Brain (organoid and tissue), 16 donors: ENCODE measurements at places on chromosomes 7 and 10.
A peak's percentile ranks its signal among the peaks of the same experiment; 100 is the strongest.

DNA sequence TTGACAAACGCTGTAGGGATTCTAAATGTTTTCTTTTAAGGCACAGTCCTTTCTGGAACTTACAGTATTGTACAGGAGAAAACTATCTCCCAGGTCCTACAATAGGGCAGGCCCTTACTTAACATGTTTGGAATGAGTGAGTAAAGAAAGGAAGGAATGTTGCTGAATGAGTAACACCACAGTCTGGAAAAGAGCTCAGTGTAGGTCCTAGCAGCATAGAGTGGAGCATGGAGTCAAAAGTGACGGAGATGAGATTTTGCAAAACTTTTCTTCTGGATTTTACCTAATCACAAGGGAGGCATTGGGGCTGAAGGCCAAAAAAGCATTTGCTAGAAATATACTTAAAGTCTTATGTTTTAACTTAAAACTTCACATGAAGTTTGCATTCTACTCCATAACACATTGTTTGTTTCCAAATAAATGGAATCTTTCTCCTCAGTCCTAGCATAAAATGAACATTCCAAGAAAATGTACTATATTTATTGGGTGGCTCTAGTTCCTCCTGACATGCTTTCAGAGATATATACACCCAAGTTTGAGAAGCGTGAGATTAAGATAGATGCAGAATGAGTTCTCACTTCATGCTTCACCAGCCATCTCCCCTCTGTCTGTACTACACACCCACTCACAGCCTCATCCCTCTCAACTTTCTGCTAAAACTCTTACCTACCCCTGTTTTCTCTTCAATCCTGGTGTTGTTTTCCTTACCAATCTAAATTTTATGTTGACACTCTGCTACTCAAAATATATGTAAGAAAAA, 20.2 kb upstream of the ADD3 start:
- no peak for DNase-seq

GRCh38 chr10:93505075-93505474, 8.7 kb downstream of the CEP55 start:
- no peak for DNase-seq

DNA sequence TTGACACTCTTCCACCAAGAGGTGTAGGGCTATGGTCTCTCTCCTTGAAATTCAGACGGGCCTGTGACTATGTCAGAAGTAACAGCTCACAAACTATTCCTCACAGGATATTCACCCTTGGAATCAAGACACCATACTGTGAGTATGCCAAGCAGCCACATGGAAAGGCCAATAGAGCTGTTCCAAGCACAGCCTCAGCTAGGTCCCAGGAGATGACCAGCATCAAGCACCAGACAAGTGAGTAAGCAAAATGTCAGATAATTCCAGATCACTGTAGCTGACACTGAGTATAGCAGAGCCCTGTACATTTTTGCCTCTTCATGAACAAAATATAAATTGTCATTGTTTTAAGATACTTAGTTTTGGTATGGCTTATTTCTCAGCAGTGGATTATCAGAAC, 88.1 kb upstream of the KCND2 start:
- DNase-seq, result no peak

DNA sequence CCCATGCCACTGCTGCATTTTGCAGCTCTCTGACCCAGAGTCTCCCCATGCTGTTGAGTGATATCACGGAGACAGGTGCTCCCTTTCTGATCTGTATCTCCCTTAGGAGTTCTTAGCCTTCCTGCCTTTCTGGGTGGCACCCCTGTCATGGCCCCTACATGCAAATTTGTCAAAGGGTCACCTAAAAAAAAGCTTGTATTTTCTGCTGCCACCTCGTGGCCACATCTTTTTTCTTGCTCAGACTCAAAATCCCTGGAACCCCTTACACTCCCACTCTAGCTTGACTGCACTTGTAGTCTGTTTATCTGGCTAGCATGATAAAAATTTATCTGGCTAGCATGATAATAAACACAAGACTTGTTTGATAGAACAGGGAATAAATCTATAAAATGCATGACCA, 809.1 kb downstream of the SORCS1 start:
- no peak for DNase-seq

GRCh38 chr10:132458071-132458585, 61.1 kb downstream of the PWWP2B start:
- DNase-seq, result no peak

DNA sequence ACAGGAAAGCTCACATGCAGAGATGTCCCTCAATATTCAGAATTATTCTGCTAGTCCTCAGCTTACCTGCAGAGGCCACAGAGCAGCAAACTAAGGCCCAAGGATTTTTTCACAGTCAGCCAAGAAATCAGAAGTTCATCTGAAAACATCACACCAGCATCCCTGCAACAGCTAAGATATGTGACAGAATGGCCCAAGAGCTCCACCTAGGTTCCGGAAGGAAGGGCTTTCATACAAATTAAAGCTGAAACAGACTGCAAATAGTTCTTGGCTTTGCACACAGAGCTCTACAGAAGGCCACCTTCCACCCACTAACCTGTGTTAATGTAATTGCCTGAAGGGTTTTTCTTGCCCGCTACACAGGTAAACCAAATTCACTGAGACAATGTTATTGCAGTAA, 438.8 kb upstream of the C7orf33 start:
- DNase-seq, result no peak

GRCh38 chr10:24826009-24826408, 102.3 kb upstream of the ARHGAP21 start:
- no peak for DNase-seq

- DNase-seq, result no peak
Observed at GRCh38 chr10:121167534-121168243, 316.5 kb downstream of the WDR11 start.

DNA sequence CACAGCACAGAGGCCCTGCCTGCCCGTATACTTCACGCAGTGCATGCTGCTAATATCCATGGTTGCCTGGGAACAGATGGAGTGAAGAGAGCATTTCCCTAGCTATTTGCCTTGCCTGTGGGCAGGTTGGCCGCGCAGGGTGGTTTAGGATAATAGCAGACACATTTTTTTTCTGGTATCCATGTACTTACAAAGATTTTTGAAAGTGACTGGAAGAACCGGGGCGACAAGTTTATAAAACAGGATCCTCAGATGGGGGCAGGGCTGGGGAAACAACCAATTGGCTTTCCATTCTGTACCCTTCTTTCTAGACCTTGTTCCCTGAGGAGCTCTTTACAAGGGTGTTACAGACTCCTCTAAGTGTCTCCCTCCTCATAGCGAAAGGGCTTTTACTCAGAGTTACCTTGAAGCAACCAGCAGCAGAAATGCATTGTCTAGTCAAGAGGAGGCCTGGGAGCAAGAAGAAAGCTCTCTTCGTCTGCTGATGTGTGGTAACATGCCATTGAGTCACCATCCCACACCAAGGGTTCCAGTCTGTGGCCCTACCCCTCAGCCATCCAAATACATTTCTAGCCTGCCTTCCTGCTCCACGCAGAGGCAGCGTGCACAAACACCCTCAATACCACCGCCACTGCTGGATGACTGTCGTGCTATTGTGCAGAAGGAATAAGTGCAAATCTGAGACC, 31.5 kb downstream of the MTURN start:
- peak; percentile 56 for DNase-seq

DNA sequence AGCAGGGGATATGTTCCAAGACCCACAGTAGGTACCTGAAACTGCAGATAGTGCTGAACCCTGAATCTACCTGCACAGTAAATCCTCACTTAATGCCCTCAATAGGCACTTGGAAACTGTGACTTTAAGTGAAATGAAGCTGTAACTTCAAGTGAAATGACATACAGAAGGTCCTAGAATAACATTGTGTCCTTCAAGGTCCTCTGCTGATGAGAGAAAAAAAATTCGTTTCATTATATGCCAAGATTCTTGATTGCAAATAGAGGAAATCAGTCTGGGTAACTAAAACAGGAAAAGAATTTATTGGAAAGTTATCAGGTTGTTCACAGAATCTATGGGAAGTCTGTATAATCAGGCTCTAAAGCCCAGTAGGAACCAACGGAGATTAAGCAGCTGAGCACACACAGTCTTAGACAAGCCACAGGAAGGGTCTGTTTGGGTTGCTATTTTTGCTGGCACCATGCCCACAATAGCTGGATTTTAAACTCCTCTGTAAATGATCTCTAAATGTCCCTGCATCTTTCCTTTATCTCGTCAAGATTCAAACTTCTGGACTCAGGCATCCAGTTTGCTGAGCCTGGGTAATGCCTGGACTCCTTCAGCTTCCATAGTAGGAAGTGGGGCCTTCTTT, 57.5 kb downstream of the EXOC4 start:
- no peak for DNase-seq

GRCh38 chr7:121544726-121545125, 148.6 kb upstream of the FAM3C start:
- no peak for DNase-seq

GRCh38 chr10:123897146-123897545, 5.5 kb upstream of the CPXM2 start:
- DNase-seq, result no peak

GRCh38 chr10:13272164-13272571, 27.7 kb downstream of the PHYH start:
- DNase-seq, result peak; percentile 83

GRCh38 chr7:120961638-120962173, 11.1 kb downstream of the ING3 start:
- no peak for DNase-seq

GRCh38 chr7:157339777-157340677, 3.2 kb downstream of the DNAJB6 start:
- peak; percentile 89 for DNase-seq

DNA sequence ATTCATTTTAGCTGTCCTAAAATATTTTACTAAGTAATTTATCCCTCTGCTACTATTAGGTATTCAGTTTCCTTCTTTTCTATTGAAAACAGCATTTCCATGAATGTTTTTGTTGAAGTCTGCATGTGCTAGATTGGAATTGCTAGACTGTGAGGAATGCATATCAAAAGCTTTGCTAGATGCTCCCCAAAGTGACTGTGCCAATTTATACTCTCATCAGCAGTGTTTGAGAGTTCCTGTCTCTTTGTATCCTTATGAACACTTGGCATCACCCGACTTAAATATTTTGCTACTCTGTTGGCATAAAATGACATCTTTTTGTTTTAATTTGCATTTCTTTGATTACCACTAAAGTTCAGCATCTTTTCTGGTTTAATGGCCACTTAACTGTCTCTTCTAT, 45.0 kb upstream of the PRR15 start:
- peak; percentile 65 for DNase-seq

DNA sequence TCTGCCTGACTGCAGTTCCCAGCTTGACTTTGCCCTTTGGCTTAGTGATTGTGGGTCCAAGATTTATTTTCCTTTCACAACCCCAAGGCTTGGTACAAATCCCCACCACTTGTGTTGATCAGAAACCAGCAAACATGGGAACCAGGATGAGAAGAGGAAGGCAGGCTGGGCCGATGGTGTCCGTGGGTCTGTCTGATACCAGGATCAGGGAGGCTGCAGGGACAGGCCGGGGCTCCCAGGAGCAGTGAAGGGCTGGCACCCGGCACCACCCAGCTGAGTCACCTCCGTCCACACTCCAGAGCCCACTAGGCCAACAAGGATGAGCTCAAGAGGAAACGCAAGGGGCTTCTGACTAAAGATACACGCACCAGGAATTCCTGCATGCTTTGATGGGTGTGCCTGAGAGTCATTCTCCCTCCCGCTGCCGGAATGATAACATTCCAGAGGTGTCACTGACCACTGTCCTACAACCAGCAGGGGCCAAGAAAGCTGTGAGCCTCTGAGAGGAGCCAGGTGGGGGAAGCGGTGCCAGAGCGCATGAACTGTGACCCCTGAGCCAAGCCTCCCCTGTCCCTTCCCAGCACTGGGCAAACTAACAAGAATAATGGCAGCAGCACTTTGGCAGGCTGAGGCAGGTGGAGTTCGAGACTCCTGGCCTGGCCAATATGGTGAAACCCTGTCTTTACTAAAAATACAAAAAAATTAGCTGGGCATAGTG, 29.2 kb upstream of the PROSER2 start:
- DNase-seq, result no peak

GRCh38 chr10:299512-299911, 164.3 kb downstream of the ZMYND11 start:
- no peak for DNase-seq

- DNase-seq, result peak; percentile 77
Observed at GRCh38 chr7:148262721-148263229, 327.8 kb upstream of the C7orf33 start.
